ENCODE measurements at places on chromosomes 1 and 21.

DNA sequence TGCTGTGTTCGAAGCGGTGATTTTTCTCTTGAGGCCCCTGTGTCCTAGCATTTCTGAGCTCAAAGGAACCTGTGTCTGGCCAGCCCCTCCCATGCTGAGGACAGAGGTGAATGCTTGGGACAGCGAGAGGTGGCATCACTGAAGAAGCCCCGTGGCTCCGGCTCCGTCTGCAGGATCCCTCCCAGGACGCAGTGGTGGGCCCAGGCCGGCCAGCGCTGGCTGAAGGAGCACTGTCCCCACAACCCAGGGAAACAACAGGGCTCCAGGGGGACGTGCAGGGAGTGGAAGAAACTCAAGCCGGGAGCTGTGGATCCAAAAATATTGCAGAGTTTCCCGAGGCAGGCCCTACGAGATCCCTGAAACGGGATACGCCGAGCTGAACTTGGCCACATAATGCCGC is 164.0 kb upstream of the ARHGEF16 start:
- no peak for DNase-seq

DNA sequence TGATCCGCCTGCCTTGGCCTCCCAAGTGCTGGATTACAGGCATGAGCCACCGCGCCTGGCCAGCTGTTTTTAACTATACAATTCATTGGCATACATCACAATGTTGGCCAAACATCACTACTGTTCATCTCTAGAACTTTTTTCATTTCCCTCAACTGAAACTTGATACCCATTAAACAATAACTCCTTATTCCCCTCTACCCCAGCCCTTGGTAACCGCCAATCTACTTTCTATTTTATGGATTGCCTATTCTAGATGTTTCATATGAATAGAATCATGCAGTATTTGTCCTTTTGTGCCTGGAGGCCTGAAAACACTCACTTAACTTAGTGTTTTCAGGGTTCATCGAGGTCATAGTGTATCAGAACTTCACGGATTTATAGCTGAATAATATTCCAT is 16.2 kb downstream of the BTF3L4 start:
- no peak for DNase-seq

GRCh38 chr1:66265796-66266195 is 268.2 kb upstream of the SGIP1 start:
- no peak for DNase-seq

- no peak for DNase-seq
These were observed 35.9 kb upstream of the SAMSN1 start for GRCh38 chr21:14581902-14582457.

GRCh38 chr21:46069719-46070279 is 28.1 kb upstream of the COL6A2 start:
- no peak for DNase-seq

All from omental fat pad (tissue), 4 donors.